ENCODE measurements at places on chromosomes 2 and 18.

DNA sequence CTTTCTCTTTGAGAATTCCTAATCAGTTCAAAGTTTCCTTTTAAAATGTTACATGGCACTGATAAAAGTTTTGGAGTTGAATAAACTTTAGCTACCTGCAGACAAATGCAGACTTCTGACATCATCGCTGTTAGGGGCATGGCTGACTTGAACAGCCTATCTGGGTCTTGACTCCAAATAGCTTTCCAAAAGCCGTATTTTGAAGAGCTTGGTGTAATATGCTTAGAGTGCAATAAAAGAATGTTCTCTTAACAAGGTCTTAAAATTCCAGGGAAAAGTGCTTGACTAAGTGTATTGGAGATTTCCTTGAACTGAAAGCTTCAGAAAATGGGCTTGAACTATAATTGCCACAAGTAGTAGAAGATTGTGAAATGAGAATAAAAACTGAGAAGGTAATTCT is 342.9 kb upstream of the DCC start:
- DNase-seq: no peak

GRCh38 chr2:237662671-237663093 is 35.3 kb downstream of the LRRFIP1 start:
- peak; percentile 95 for DNase-seq

DNA sequence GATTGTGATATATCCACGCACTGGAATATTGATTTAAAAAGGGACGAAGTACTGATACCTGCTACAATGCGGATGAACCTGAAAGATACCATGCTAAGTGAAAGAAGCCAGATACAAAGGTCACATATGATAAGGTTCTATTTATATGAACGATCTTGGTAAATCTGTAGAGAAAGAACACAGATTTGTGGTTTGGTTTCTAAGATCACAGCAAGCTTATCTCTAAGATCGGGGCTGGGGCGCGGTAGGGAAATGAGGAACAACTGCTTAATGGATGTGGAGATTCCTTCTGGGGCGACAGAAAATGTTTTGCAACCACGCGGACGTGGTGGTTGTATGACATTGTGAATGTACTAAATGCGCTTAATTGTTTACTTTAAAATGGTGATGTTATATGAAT is 60.1 kb downstream of the NEDD4L start:
- DNase-seq: no peak

DNA sequence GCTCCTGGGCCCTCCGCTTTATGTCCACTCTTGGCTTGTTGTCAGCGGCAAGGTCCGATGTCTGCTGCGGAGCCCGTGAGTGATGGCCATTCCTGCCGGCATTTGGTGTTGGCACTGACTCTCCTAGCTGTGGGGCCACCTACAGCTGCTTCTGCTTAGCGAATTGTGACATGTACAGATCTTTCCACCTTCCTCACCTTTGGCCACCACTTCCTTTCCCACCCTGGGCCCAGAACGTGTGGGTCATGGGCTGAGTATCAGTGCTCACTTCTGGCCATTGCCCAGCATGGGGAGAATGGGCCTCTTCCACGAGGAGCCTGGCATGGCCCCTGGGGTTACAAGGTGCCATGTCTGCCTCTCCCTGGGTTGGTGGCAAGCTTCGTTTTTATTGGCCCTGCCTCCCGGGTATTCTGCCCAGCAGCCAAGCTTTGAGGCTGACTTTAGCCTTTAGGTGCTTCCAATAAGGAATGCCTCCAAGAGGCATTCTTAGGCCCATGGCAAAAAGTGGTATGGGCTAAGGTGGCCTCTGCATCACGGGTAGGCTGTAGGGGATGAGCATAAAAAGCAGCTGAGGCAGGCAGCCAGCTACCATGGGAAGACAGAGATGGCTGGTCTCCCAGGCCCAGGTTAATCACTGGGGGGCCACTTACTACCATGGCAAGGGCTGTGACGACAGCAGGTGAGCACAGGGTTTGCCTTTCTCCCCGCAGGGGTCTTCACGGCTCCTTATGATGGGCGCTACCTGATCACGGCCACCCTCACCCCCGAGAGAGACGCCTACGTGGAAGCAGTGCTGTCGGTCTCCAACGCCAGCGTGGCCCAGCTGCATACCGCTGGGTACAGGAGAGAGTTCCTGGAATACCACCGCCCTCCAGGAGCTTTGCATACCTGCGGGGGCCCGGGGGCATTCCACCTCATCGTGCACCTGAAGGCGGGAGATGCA is 65.8 kb downstream of the EMILIN2 start:
- no peak for DNase-seq

GRCh38 chr2:218748741-218749441 is 33.1 kb upstream of the CYP27A1 start:
- DNase-seq: no peak

- no peak for DNase-seq
These were observed 87.3 kb downstream of the PDK1 start for GRCh38 chr2:172643142-172643541.

- no peak for DNase-seq
These were observed 94.4 kb downstream of the FANCL start for GRCh38 chr2:58146707-58147106.

- peak; percentile 51 for DNase-seq
These were observed 143.2 kb upstream of the RND3 start for GRCh38 chr2:150630587-150631235.

GRCh38 chr18:32889615-32890593 is 117.1 kb upstream of the KLHL14 start:
- DNase-seq: no peak

- DNase-seq: peak; percentile 39
These were observed 132.5 kb downstream of the SPHKAP start for GRCh38 chr2:228048838-228049490.

DNA sequence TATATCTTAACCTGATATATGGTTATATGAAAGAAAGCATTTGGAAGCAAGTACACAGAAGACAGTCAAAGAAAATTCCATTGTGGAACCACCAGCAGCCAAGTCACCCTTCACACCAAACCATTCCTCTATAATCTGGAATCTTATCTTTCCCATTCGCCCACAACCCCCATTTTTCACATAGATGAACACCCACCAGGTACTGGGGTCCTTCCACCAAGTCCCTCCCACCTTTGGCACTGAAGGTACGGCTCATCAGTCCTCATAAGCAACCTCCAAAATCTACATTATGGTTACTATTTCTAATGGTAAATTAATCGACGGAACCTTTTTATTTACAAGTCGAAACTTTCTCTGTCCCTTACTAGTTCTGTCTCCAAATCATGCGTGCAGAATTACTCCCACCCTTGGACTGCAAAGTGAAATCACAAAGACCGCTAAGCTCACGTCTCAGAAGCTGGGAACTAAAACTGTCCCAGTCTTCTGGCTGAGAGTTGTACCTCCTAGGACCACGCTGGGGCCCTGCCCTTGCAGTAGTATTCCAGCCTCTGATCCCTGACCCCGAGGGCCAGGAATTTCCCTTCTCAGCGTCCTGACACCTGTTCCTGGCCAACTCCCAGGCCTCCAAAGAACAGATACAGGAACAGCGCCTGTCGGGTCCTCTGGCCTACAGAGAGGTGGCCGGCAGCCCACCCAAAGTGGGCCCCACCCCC is 702 bp downstream of the OLA1 start:
- DNase-seq: no peak

DNA sequence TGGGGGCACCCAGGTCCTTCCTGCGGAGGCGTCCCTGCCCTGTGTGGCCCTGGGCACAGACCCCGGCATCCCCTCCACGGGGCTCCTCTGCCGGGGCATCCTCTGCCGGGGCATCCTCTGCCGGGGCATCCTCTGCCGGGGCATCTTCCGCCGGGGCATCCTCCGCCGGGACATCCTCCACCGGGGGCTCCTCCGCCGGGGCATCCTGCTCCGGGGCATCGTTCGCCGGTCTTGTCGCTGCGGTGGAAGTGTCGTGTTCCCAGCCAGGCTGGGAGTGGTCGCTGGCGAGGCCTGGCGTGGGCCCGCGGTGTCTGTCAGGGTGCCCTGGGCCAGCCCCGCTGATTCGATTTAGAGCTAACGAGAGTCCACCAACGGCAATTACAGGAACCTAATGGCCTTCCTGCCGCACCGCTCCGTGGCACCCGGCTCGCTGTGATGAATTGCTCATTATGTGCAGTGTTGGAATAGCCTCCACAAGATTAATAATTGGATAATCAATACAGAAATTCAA is 115.1 kb downstream of the NFATC1 start:
- no peak for DNase-seq

DNA sequence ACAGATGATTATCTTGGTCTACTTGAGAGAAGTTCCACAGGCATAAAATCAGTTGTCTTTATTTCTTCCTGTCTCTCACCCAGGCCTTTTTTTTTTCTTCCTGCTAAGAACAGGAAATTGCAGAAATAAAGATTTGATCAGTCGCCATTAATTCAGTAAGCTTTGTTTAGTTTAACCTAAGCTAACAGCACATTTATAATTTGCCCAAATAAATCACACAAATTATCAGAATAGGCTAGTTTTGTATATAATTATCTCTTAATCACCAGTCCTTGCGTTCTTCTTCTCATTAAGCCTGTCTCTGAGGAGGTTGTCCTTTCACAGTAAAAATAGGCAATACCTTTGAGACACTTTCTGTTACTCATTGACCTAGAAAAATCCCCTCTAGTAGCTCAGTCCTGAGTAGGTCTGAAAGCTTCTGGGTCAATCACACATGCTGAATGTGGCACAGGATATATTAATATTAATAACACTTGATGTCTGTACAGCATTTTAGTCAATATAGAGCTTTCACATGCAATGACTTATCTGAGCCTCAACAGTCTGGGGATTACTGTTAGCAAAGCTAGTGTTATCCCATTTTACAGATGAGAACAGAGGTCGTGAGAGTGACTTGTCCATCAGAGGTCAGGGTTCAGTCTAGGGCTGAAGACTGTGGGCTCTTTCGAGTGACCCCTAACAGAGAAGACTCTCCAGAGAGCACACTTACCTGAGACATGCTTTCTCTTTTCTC is 11.2 kb upstream of the STK17B start:
- DNase-seq: no peak

Measured in fibroblast of gingiva (primary cell).